ENCODE measurements at places on chromosomes 4 and X. TPM values are rescaled to one million over a fixed set of nuclear protein-coding genes. Genes with fewer than 3 reads are reported as not detected.

DNA sequence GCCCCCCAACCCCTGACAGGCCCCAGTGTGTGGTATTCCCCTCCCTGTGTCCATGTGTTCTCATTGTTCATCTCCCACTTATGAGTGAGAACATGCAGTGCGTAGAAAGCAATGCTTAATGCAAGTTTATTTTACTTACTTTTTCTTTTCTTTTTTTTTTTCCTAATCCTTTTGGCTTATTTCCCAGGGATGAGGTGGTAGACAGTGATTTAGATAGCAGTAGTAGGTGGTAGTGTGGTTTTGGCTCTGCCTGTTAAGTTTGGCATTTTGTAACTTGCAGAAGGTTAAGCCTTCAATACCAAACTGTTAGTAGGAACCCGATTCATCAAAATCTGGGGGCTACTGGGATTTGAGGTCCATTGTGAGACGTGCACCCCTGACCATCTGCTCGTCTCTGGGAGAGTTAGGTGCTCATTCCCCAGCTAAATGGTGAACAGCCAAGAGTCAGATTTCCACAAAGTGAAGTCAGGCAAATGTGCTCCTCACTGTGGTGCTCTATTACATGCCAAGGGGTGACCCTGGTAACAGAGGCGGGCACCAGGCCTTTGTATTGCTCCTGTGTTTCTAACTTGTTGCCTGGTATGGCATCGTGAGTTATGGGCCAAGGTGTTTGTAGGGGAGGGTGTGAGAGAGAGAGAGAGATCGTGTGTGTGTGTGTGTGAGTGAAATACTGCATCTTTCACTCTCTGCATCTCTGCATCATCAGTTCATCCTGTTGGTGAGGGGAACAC lies 70.3 kb downstream of the PHOX2B start:
- H3K36me3 ChIP-seq, result no peaks in the 10 kb centered on the region
- H3K27me3 ChIP-seq, result no peaks in the 10 kb centered on the region
- no peaks in the 10 kb centered on the region for H3K4me1 ChIP-seq
- no peak overlapping the region for H3K27ac ChIP-seq

The AADAT gene
- not detected for total RNA-seq

GRCh38 chr4:15455290-15455689 lies 14.4 kb upstream of the CC2D2A start:
- H3K36me3 ChIP-seq, result no peaks in the 10 kb centered on the region
- H3K27me3 ChIP-seq, result peaks cover 4% of the 10 kb centered on the region
- no peaks in the 10 kb centered on the region for H3K4me1 ChIP-seq
- no peak for DNase-seq
- H3K27ac ChIP-seq, result no peak overlapping the region

The DRP2 gene
- total RNA-seq, result 0.87 TPM

DNA sequence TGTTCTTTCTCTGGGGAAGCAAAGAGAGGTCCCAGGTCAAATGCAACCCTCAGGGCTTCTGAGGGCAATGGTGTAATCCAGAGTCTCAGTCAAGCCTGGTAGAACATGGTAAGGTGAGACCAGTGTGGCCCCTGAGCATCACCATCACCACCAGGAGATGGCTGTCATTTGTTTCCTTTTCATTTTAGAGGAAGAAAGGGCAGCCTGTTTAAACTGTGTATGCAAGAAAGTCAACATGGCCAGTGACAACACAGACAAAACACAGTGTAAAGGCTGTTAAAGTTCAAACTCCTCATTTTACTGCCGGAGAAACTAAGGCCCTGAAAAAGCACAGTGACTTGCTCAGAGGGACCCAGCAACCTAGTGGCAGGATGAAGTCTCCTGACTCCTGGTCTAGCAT lies 2.0 kb upstream of the EDA start:
- H3K27ac ChIP-seq, result no peak overlapping the region
- peaks cover 25% of the 10 kb centered on the region for H3K27me3 ChIP-seq
- no peak overlapping the region for H3K4me3 ChIP-seq
- DNase-seq, result no peak
- H3K36me3 ChIP-seq, result no peaks in the 10 kb centered on the region
- no peaks in the 10 kb centered on the region for H3K4me1 ChIP-seq

GRCh38 chr4:127506283-127506682 lies 126.5 kb upstream of the INTU start:
- H3K27ac ChIP-seq, result no peak overlapping the region
- H3K4me3 ChIP-seq, result no peak overlapping the region
- no peaks in the 10 kb centered on the region for H3K36me3 ChIP-seq
- DNase-seq, result no peak

GRCh38 chr4:177297785-177298391 lies 11.8 kb upstream of the NEIL3 start:
- H3K4me3 ChIP-seq, result no peak overlapping the region
- no peak for DNase-seq
- H3K27ac ChIP-seq, result no peak overlapping the region
- peaks cover 1% of the 10 kb centered on the region for H3K36me3 ChIP-seq
- peaks cover 2% of the 10 kb centered on the region for H3K27me3 ChIP-seq

The RAB40A gene
- total RNA-seq, result 0.10 TPM

The CITED1 gene
- not detected for total RNA-seq

The ARSD gene
- 2.7 TPM for total RNA-seq

The DUSP9 gene
- not detected for total RNA-seq

DNA sequence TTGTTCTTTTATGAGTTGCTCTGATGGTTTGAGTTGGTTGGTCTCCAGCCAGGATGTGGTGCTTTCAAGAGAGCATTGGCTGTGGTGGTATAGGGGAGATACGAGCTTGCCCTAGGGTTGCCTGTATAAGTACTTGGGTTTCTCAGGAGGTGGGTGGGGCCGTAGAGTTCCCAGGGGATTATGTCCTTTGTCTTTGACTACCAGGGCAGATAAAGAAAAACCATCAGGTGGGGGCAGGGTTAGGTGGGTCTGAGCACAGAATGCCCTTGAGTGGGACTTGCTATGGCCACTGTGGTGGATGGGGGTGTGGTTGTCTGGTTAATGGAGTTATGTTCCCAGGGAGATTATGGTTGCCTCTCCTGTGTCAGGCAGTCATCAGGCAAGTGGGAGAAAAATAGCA lies 247.9 kb upstream of the HAND2 start:
- H3K36me3 ChIP-seq, result no peaks in the 10 kb centered on the region
- H3K27me3 ChIP-seq, result no peaks in the 10 kb centered on the region
- H3K4me1 ChIP-seq, result no peaks in the 10 kb centered on the region

The PITX2 gene
- not detected for total RNA-seq

The ETDB gene
- total RNA-seq, result not detected

GRCh38 chrX:11558972-11559371 lies 106.7 kb downstream of the ARHGAP6 start:
- H3K27me3 ChIP-seq, result peaks cover 4% of the 10 kb centered on the region
- no peak overlapping the region for H3K27ac ChIP-seq
- H3K4me3 ChIP-seq, result no peak overlapping the region
- no peaks in the 10 kb centered on the region for H3K36me3 ChIP-seq
- no peaks in the 10 kb centered on the region for H3K4me1 ChIP-seq

DNA sequence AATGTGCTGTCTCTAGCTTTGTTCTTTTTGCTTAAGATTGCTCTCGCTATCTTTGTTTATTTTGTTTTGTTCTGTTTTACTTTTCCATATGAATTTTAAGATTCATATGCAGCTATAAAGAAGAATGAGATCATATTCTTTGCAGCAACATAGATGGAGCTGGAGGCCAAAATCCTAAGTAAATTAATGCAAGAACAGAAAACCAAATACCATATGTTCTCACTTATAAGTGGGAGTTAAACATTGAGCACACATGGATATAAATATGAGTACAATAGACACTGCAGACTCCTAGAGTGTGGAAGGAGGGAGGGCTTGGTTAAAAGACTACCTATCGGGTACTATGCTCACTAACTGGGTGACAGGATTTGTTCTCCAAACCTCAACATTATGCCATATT lies 237.8 kb downstream of the TRAM1L1 start:
- H3K4me1 ChIP-seq, result no peaks in the 10 kb centered on the region
- DNase-seq, result no peak
- no peak overlapping the region for H3K27ac ChIP-seq
- H3K36me3 ChIP-seq, result no peaks in the 10 kb centered on the region
- no peak overlapping the region for H3K4me3 ChIP-seq

DNA sequence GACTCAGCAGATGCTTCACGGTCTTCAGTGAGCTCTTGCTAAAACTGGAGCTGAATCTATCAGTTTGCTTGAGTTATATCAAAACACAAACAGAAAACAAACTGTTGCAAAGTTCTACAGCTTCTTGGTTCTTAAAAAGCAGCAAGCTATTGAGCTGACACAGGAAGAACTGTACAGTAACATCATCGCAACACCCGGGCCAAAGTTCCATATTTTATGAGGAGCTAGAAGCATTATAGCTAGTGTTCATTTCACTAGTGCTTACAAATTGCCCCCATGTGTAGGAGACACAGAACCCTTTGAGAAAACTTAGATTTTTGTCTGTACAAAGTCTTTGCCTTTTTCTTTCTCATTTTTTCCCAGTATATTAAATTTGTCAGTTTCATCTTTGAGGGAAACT lies 17.3 kb upstream of the CSTF2 start:
- H3K36me3 ChIP-seq, result no peaks in the 10 kb centered on the region
- H3K27me3 ChIP-seq, result peaks cover 9% of the 10 kb centered on the region
- no peak overlapping the region for H3K4me3 ChIP-seq
- DNase-seq, result no peak

DNA sequence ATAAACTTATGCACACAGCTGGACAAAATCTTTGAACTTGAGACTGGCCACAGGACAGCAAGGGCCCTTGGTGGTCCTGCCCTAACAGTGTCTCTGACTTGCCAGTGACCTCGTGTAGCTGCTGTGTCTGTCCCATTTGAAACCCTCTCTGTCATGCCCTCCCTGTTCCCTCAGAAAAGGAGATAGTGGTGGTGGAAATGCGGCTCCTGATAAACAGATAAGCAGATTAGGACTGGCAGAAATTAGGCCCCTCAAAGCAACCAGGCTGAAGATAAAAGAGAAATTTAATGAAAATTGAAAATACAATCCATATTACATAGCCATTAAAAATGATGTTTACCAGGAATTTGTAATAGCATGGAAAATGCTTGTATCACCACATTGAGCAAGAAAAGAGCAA lies 136.6 kb upstream of the ATP6AP2 start:
- no peak for DNase-seq
- H3K4me1 ChIP-seq, result peaks cover 8% of the 10 kb centered on the region
- H3K27ac ChIP-seq, result no peak overlapping the region
- H3K36me3 ChIP-seq, result no peaks in the 10 kb centered on the region
- H3K27me3 ChIP-seq, result peaks cover 4% of the 10 kb centered on the region

The MAGEA11 gene
- not detected for total RNA-seq

The ADH1B gene
- total RNA-seq, result not detected

- no peaks in the 10 kb centered on the region for H3K27me3 ChIP-seq
- DNase-seq, result no peak
- no peak overlapping the region for H3K4me3 ChIP-seq
- H3K27ac ChIP-seq, result no peak overlapping the region
Observed at GRCh38 chr4:144670776-144671175, 24.8 kb downstream of the HHIP start.

The ANK2 gene
- total RNA-seq, result 0.42 TPM

DNA sequence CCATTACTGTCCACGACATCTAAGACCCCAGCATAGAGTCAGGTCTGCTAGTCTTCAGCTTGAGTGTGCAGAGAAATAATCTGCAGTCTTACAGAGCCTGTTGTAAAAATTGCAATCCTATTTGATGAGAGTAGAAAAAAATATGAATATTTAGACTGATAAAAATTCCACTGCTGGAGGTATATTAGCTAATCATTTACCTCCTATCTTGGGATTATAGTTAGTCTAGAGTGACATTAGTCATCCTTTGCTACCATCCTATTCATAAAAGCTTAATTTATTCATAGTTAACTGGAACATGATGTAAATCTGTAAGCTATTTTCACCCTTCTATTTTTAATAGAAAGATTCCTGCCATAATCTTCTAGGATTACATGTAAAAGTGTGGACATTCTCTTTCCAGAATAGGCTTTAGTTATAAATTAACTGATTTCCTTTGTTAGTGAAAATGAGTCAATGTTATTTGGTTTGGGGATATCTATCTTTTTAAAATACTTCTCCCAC lies 26.7 kb downstream of the C4orf54 start:
- H3K27ac ChIP-seq, result no peak overlapping the region
- DNase-seq, result no peak
- H3K36me3 ChIP-seq, result no peaks in the 10 kb centered on the region
- peaks cover 16% of the 10 kb centered on the region for H3K27me3 ChIP-seq
- no peak overlapping the region for H3K4me3 ChIP-seq

The RNF128 gene
- not detected for total RNA-seq

DNA sequence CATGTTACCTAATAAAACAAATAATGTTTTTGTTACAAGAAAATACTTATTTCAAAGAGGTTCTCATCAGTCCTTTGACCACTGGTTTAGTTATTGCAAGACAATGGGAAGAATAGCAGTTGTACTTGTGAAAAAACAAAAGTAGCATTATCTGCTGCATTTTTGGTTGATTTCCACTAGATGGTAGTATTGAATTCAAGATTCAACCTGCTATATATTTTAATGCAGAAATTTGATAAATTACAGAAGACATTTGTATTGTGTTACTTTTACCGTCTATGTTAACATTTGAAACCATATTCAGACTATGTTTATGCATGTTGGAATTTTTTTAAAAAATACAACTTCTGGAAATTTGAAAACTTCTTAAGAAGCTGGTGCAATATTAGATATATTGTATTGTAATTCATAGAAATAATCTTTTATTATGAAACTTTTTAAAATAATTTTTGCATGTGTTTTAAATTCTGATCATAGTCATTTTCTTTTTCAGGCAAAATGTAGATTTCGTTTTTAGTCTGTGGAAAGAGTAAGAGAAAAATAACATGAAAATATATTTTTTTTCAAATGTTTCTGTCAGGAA lies 56.4 kb downstream of the SPCS3 start:
- H3K27ac ChIP-seq, result no peak overlapping the region
- peaks cover 8% of the 10 kb centered on the region for H3K27me3 ChIP-seq
- H3K36me3 ChIP-seq, result no peaks in the 10 kb centered on the region
- no peaks in the 10 kb centered on the region for H3K4me1 ChIP-seq
- H3K4me3 ChIP-seq, result no peak overlapping the region
- no peak for DNase-seq

The SPRY1 gene
- 7.8 TPM for total RNA-seq

All from activated CD4-positive, alpha-beta T cell treated with anti-CD3 and anti-CD28 coated beads, Interleukin-2, amount 10 ng/mL, durations not matched to agents 7 days and 5 days (primary cell).